ENCODE measurements at places on chromosomes 2 and 18.

- no peak for DNase-seq
These were observed 7.2 kb upstream of the CD226 start for GRCh38 chr18:69954719-69955480.

- no peak for DNase-seq
These were observed 84.0 kb downstream of the SMAD2 start for GRCh38 chr18:47846431-47846830.

GRCh38 chr18:79167526-79168190, 98.5 kb downstream of the ATP9B start:
- no peak for DNase-seq

- DNase-seq, result no peak
These were observed 79.2 kb downstream of the SLC25A12 start for GRCh38 chr2:171814883-171815282.

DNA sequence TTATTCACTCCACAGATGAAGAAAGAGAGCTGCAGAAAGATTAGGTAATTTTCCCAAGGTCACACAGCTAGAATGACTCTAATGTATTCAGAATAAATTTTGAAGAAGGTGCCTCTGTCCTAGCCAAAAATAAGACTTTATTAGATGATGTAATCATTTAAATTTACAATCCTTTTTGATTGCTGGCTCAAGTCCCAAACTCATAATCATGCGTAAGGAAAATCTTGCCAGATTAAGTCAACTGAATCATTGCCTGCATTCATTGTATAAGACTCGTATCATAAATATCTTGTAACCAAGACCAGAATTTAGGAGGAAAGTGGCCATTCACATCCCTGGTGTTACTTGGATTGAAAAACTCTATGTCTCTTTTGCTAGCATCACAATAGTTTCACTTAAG, 53.1 kb upstream of the STK39 start:
- no peak for DNase-seq
